Vagina (tissue), 2 donors: ENCODE measurements at places on chromosomes 4 and X. TPM values are rescaled to one million over a fixed set of nuclear protein-coding genes. Genes with fewer than 3 reads are reported as not detected.

DNA sequence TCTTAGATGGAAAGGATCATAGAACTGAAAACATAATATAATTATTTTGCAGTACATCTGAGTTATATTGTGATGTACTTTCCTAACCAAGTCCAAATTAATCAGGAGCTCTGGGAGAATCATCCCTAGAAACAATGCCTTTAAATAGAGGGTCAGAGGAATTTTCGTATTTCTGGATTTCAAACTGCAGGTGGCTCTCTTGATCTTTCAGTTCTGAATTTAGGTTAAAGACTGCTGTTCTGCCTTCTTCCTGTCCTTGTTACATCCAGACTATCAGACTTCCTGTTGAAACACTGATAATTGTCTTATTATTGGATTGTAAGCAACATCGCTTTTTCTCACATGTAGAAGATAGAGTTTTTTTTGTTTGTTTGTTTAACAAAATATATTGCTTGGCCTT, 142.7 kb downstream of the RPA4 start:
- DNase-seq, result no peak

GRCh38 chrX:18017411-18017810, 156.3 kb upstream of the RAI2 start:
- no peak for DNase-seq

Gene CPE
- total RNA-seq, result 103 TPM

DNA sequence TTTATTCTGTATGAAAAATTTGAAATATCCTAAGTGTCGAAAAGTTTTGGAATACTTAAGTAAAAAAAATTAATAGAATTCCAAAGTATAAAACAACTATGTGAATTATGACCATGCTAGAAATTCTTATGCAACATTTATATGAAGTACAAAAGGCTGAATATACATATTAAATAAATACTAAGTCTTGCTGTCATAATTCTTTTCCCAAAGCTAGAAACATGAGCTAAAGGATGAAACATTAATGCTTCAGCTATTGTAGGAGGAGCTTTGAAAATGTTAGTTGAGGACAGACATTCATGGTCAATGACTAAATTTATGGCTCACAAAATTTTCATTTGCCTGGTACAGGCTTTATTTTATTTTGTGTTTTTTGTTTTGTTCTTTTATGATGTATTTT, 207.3 kb downstream of the GABRB1 start:
- no peak for DNase-seq

- no peak for DNase-seq
Observed at GRCh38 chr4:8835521-8836365, 35.9 kb downstream of the HMX1 start.

Gene SPATA4
- total RNA-seq, result not detected

DNA sequence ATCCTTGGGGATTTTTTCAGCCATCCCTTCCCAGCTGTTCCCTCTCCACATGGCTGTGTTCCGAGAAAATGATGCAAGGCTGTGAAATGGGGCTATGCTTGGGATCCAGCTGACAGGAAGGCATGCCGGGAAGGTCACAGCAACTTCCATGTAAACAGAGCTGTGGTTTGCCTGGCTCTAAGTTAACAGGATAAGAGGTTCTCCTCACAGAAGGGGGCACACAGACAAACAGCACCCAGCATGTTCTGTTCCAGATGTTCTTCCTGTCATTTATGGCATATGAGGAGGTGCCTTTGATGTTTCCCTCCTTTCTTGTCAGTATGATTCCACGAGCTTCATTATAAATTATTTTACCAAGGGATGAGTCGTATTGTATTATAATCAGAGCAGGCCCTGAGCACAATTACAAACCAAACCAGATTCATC, 220.7 kb downstream of the ANTXR2 start:
- no peak for DNase-seq

Gene DTHD1
- 0.49 TPM for total RNA-seq

DNA sequence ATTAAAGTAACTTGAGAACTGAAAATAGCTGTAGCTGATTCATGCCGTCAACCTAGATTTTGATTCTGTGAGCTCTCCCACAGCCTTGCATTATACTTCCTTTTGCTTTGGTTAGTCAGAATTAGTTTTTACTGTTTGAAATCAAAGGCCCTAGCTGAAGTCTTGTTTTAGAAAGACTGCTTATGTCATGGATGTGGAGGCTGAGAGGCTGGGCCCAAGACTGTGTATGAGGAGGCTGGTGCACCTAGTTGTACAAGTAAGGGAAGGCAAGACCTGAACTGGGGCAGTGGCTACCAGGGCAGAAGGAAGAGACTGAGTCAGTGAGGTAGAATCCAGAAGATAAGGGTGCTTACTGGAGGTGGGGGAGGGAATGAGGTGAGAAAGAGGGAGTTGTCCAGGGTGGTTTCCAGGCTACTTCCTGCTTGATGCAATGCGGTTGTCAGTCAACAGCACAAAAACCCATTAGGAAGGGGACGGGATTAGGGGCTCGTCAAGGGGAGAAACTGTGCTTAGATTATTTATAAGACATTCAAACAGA, 76.2 kb upstream of the PAGE3 start:
- DNase-seq, result peak; percentile 47

GRCh38 chrX:99703473-99703872, 706.6 kb downstream of the PCDH19 start:
- no peak for DNase-seq

DNA sequence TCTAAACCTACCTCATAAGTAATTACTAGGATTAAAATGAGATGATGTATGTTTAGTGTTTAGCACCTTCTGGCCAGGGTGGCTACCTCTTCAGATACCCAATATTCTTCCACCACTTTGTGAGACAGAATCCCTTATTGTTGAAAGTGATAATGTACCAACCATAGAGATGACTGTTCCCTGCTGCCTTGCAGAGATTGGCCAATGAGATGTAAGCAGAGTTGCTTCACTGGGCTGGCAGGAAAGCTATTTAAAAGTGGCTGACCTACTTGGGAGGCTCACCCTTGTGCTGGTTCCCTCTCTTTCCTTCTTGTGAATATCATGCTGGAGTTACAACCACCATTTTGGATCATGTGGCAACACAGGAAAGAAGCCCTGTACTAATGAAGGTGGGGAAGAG, 58.9 kb downstream of the TMEM154 start:
- no peak for DNase-seq

GRCh38 chr4:6029254-6029653, 11.0 kb upstream of the C4orf50 start:
- DNase-seq, result no peak

DNA sequence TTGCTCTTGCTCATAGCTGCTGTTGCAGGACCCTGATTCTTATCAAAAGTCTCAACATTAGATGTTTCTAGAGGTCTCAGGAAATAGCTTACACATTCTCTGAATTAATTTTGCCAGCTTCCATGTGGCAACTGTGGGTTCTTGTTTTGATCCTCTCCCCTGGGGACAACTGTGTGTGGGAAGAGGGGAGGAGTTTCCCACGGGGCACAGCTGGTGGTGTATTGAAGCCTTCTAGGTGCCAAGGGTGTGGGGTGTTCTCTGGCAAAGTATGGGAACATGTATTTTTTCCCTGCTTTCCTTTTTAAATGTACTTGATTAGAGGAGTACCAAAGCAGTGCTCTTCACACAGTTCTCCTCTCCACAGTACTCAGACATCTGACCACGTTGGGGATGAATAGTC, 212.7 kb downstream of the RPA4 start:
- DNase-seq, result no peak

Gene F11
- not detected for total RNA-seq

Gene F9
- total RNA-seq, result not detected

GRCh38 chr4:96262057-96262456, 422.2 kb downstream of the PDHA2 start:
- DNase-seq, result no peak

Gene LRIT3
- not detected for total RNA-seq

Gene SERTM2
- total RNA-seq, result 28.2 TPM

GRCh38 chrX:22095286-22095685, 63.2 kb downstream of the PHEX start:
- peak; percentile 92 for DNase-seq

Gene PPEF2
- total RNA-seq, result not detected

DNA sequence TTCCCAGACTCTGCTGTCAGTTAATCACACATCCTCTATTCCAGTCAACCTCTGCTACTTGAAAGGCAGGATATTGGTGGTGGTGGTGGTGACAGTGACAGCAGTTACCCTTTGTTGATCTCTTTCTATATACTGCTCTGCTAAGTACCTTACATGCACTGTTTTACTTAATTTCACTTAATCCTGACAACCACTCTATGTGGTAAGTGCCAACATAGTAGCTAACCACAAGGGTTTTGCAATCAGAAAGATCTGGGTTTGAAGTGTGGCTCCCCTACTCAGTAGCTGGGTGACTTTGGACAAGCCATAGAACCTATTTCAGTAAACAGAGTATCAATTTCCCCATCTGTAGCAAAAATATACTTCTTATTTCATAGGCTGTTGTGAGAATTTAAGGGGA, 24.2 kb upstream of the F9 start:
- DNase-seq, result no peak

- no peak for DNase-seq
Observed at GRCh38 chr4:40056716-40057585, at the start of gene N4BP2. N4BP2 (plus strand) TSS chr4:40056850; CDS start chr4:40097341, 40,491 bp downstream.

- DNase-seq, result no peak
Observed at GRCh38 chr4:10697086-10697485, 12.5 kb upstream of the CLNK start.

DNA sequence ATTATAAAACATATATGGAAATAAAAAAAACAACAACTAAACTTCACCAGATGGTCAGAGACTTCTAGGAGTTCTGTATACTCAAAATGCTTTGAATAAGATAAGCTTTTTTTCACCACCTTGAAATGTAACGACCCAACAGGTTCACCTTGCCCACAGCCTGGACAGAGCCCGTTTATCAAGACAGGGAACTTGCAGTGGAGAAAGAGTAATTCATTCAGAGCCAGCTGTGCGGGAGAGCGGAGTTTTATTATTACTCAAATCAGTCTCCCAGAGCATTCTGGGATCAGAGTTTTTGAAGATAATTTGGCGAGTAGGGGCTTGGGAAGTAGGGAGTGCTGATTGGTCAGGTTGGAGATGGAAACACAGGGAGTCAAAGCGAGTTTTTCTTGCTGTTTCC, 38.5 kb downstream of the AGA start:
- DNase-seq, result no peak

GRCh38 chr4:110510955-110511544, 35.1 kb downstream of the ENPEP start:
- DNase-seq, result no peak

- no peak for DNase-seq
Observed at GRCh38 chrX:141641138-141641537, 51.6 kb downstream of the SPANXA2 start.

DNA sequence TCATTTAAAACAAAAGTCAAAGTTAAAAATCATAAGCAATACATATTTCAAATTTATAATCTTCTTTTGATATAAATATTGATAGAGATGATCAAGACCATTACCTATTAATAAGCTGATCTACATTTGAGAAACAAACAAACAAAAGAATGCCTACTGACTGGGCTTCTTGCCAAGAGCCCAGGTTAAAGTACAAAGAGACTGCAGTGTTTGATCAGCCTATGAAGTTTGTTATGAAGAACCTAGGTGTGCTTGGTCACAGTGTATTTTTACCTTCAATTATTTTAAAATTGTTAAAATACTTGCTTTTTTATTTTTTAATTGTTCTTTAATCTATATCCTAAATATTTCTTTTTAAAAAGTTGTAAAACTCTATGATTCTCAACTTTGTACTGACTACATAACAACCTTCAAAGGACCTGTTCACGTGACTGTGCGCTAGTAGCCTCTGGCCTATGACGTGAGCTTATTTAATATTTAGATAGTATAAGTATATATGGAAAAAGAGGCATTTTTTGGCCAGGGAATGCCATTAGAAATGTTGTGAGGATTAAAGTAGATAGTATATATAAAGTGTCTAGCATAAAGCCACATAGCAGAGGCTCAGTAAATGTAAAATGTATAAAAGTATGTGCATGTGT, 11.4 kb upstream of the SLC39A8 start:
- DNase-seq, result no peak

- no peak for DNase-seq
Observed at GRCh38 chr4:69787879-69788278, 27.5 kb upstream of the SULT1B1 start.

DNA sequence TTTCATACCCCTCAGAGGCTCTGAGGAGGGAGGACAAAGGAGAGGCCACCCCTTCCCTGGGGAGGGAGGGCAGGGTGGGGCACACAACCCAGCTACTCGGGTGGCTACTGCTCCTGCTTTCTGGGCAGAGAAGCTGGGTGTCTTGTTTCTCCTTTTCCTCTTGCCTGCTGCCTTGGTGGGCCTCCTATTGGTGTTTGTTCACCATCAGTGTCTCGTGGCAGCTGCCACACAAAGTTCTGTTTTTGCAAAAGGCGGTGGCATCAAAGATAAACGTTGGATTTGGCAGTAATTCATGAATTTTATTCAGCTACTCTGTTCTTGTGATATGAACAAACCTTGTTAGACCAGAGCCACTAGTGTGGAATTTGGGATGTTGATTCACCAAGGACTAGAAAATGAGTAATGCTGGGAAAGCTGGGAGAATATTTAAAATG, 153.0 kb upstream of the SCML1 start:
- no peak for DNase-seq

- no peak for DNase-seq
Observed at GRCh38 chr4:105923497-105924238, 28.4 kb downstream of the NPNT start.

- DNase-seq, result no peak
Observed at GRCh38 chr4:38290366-38290765, 330.2 kb downstream of the PTTG2 start.

DNA sequence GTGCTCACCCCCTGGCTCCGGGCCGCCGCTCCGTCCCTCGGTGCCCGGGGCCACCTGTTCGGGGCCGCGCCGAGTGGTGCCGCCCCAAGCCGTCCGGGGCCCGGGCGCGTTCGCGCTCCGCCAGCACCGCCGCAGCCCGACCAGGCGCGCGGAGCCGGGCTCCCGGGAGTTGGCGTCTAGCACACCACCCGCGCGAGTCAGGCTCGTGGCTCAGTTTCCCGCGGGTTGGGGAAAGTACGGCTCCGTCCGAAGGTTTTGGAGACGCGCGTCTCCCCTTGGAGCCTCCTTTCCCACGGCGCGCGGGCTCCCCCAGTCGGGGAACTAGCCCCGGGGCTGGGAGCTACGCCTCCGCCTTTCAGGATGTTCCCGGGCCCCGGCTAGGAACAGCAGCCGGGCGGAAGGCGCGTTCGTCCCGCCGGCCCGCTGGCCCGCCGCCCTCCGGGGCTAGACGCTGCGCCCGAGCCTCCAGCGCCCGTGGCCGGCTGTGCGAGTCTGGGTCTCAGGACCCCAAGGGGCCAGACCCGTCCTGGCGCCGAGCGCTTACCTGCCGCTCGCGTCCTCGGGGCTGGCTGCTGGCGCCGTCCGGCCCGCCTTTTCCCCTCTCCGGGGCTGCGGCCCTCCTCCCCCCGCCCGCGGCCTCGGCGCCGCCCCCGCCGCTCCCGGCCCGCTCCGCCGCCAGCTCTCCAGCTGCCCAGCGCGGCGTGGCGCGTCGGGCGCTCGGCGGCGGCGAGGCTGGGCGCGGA, at the start of gene ADGRG2:
TSS of gene ADGRG2 (minus strand) at position 571 of the 743 bp plus-strand sequence. CDS start 53,634 bp downstream, outside the sequence.
- no peak for DNase-seq
